RWPE1 (cell line): ENCODE measurements at places on chromosomes 3 and 15.
A peak's percentile ranks its signal among the peaks of the same experiment; 100 is the strongest.

DNA sequence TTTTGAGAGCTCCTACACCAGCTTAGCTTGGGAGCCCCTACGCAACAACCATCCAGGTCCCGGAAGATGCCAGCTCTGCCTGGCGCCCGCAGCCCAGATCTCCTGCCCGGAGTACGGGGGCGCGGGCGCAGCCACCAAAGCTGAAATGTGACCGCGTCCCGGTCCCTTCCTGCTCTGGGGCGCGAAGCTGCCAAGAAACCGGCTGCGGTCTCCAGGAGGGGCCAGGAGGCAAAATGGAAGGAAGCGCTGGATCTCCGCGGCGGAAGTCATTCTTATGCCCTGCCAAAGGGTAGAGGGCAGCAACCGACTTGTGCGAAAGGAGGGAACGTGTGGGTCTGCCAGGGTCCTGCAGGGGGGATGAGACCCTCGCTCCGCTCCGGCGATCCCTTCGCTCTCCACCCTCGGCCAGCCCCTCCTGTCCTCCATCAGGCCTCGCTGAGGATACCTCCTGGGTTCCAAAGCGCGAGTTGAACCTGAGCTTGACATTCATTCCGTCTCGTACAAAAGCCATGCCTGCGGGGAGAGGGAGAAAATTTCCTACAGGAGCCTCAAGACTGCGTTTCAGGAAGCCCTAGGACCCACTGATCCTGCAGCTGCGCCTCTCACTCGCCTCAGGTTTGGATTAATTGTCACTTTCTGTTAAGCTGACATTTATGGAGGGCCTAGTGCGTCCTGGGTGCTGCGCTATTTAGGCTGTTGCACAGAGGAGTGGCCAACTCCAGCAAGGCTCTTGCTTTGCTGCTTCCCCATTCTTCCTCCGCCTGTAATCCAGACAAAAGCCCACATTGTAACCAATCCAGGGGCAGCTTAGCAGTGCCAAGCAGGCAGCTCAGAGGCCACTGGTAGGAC, 98.3 kb upstream of the VGLL3 start:
- no peak for DNase-seq

GRCh38 chr3:20527368-20527767, 341.4 kb upstream of the SGO1 start:
- no peak for DNase-seq

DNA sequence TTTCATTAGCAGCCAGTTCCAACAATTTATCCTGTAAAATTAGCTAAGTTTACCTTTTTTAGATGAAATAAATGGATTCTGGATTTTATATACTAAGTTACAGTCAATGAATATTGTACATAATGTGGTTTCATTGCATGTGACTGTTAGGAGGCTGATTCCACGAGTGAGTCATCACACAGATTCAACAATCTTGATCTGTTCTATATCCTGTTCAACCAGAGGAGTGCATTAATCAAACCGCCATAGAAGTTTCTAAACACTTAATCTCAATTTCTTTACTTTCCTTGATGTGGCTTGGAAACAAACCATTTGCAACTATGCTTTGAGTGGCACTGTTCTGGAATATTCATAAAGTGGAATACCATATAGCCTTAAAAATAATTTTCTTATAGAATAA, 15.3 kb downstream of the DNAJC13 start:
- DNase-seq: peak; percentile 75

GRCh38 chr3:129608087-129608935, 1.8 kb upstream of the PLXND1 start:
- no peak for DNase-seq

- DNase-seq: no peak
These were observed 4.2 kb downstream of the PLOD2 start for GRCh38 chr3:146156666-146157314.

- DNase-seq: no peak
These were observed 434.8 kb upstream of the DPH6 start for GRCh38 chr15:35980719-35981118.

GRCh38 chr15:80179935-80180334, 27.1 kb downstream of the FAH start:
- DNase-seq: no peak

- DNase-seq: no peak
These were observed 64.5 kb downstream of the CHST2 start for GRCh38 chr3:143184099-143184498.

DNA sequence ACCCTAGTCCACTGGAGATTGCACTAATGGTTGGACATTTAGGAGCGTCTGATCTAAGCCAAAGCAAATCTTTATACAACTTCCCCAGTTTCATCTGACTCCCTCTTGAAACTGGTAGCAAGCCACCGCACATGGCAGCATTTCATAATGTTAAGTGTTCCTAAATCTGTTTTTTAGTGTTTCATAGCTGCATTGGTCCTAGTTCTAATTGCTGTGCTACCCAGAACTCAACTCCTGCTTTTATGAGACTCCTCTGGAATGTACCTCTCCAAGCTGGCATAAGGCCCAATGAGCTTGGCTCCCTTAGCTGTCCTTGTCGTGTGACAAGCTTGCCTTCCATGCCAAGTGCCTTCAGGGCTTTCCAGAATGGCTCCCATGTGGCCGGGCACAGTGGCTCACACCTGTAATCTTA, 65.3 kb upstream of the FLNB start:
- no peak for DNase-seq

- no peak for DNase-seq
These were observed 42.3 kb downstream of the KLHL6 start for GRCh38 chr3:183513046-183513706.

DNA sequence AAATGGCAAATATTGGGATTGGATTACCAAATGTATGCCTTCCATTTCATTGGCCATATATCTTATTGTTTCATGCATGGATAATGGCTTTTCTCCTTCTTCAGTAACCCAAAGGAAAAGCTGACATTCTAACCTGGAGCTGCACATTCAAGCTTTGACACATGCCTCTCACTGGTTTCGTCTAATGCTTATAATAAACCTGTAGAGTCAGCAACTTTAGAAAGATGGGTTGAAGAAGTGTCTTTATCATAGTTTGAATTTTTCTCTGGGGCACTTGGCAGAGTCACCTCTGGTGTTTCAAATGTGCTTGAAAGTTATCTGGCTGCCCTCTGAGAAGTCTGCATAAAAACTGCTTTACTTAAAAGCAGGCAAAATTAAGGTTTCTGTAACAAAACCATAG, 55.4 kb upstream of the GOLGA8A start:
- no peak for DNase-seq

- no peak for DNase-seq
These were observed 322.1 kb downstream of the MEX3B start for GRCh38 chr15:81723701-81724100.

DNA sequence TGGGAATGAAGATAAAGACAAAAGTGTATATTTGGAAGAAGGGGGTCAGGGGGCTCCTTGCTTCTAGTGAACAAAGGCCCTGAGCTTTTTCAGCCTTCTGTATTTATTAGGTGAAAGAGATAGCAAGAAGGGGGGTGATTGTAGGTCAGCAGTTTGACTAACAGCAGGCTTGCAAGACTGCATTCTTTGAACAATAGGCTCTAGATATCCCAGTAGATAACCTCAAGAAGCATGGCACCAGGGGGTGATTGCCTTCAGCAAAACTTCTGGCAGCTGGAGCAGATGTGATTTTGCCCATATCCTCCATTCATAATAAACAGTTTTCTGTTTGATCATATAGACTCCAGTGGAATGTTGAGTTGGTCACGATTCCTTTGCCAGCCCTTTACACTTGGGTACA, 31.7 kb upstream of the GOLIM4 start:
- no peak for DNase-seq

DNA sequence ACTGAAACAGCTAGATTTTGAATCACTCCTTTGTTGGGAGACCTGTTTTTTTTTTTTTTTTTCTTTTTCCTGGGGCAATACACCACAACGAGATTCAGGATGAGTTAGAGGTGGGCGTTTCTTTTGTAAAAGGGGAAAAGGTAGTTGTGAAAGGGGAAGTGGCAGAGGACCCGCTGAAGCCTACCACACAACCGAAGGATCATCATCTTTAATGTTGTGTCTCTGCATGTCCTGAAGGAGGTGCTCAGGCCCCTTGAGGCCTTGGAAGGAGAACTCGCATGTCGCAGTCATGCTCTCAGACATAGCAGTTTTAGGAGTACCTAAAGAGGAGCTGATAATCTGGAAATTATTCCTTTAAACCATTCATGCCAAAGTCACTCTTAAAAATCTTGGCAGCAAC, 137.9 kb upstream of the LRIG1 start:
- no peak for DNase-seq

- DNase-seq: no peak
These were observed 79.2 kb downstream of the ABHD5 start for GRCh38 chr3:43769885-43770425.

DNA sequence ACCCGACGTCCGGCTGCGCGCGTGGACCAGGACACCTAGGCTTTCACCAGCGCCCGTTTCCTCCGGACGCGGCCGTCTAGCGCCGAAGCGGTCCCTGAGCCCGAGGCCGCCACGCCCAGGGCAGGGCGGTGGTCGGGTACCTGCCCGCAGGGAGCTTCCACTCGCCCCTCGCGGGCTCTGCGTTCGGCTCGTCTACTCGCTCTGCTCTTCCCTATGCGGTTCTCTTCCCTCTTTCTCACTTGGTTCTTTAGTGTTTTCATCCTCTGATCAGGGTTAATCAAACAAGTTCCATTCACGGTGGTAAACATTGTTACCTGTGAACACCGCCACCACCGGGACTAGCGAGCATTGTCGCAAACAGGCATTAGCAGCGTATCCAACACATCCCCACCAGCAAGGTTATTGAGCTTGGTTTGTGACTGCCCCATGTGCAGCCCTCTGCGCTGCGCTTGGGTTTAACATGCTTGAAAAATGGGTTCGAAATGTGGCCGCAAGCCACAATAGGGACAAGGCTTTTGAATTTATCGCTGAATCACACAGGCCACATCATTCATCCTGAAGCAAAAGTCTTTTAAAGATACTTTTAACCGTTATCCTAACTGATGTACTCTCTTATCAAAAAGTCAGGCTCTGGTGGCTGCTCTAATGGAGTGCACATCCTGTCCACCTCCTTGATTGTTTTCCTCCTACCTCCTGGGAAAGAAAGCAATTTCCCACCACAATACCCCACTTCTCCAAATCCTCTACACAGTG, 843 bp upstream of the CD47 start:
- DNase-seq: no peak

DNA sequence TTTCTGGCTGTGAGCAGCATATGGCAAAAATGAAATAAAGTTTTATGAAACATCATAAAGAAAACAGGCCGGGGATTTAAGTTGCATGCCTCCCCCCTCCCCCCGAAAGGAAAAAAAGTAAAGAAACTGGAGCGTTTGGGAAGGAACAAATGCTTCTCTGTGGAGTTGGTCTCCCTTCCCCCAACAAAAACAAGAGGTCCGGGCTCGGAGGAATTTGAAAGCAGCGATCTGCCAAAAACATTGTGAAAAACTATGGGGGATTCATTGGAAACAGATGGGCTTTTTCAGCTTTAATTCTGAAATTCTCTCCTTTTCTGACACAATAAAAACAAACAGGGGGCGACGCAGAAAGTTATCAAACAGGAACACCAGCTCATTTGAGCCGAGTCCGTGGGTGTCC, 17.0 kb downstream of the RGMA start:
- DNase-seq: no peak

DNA sequence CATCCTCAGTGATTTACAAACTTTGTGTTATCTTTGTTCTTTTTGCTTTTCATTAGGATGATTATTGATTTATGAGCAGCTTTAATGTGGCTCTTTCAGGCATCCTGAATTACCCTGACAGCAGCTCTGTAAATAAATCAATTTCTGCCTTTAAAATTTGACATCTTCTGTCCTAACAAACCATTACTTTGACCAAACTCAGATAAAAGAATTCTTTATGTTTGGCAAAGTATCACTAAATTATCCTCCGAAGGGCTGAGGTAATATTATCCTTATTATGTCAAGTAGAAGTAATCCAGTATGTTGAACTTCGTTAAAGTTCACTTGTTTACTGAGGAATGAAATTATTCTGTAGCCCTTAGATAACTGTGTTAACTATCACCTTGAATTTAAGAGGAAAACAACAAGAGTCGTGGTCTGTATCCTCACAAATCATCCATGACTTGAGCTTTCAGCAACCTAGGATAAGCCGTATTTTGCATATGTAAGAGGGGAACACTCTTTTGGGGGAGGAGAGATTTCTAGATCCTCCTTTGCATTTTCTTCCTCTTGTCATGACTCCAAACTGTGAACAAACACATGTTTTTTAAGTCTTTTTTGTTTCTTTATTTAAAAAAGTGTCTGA, 173.2 kb upstream of the STAC start:
- no peak for DNase-seq

DNA sequence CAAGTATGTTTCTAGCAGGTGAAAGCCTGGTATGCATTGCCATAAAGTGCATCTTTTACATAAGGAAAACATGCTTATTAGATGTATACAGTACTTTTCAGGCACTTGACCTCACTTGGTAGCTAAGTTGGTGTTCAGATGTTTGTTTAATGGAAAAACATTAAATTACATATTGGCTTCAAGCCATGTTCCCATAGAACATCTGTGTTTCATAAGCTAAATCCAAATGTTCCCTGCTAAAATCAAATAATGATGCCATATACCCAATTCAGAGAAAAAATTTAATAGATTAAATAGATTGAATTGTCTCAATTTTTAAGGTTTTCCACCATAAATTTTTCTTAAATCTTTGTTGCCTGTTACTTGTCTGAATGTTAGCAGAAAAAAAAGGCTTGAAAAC, 19.1 kb upstream of the RPL22L1 start:
- DNase-seq: no peak
